SHP77 treated with DMSO at 0.1 percent for 48 hours (cell line): ENCODE measurements at places on chromosomes 5 and 9.

GRCh38 chr9:14546693-14547092 is 146.5 kb downstream of the ZDHHC21 start:
- DNase-seq: no peak

GRCh38 chr5:132099905-132100304 is 26.3 kb downstream of the CSF2 start:
- no peak for DNase-seq

DNA sequence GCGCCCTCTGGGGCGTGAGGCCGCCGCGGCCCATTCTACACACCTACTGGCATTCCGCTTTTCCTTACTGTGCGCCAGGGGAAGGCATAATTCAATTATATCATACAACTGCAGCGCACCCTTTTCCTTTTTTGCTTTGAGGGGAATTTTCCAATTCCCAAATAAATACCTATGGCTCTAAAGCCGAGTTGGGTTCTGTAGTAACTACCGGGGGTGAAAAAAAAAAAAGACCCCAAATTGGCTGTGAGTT is 34.1 kb upstream of the NFIB start:
- DNase-seq: no peak

GRCh38 chr9:79572608-79573411 is 1.0 kb downstream of the TLE4 start:
- DNase-seq: no peak
